ENCODE measurements at places on chromosomes 6 and 20. TPM values are rescaled to one million over a fixed set of nuclear protein-coding genes. Genes with fewer than 3 reads are reported as not detected.
A peak's percentile ranks its signal among the peaks of the same experiment; 100 is the strongest.

GRCh38 chr20:23461180-23461579 lies 8.5 kb upstream of the CST11 start:
- H3K36me3 ChIP-seq, result no peaks in the 10 kb centered on the region
- no peak overlapping the region for H3K27ac ChIP-seq
- no peak for DNase-seq

- H3K27me3 ChIP-seq, result no peaks in the 10 kb centered on the region
- H3K4me3 ChIP-seq, result no peak overlapping the region
- H3K4me1 ChIP-seq, result no peaks in the 10 kb centered on the region
- H3K36me3 ChIP-seq, result no peaks in the 10 kb centered on the region
- H3K27ac ChIP-seq, result no peak overlapping the region
Observed at GRCh38 chr6:37160922-37161778, 8.8 kb upstream of the PIM1 start.

The TREM1 gene
- total RNA-seq, result 110 TPM

DNA sequence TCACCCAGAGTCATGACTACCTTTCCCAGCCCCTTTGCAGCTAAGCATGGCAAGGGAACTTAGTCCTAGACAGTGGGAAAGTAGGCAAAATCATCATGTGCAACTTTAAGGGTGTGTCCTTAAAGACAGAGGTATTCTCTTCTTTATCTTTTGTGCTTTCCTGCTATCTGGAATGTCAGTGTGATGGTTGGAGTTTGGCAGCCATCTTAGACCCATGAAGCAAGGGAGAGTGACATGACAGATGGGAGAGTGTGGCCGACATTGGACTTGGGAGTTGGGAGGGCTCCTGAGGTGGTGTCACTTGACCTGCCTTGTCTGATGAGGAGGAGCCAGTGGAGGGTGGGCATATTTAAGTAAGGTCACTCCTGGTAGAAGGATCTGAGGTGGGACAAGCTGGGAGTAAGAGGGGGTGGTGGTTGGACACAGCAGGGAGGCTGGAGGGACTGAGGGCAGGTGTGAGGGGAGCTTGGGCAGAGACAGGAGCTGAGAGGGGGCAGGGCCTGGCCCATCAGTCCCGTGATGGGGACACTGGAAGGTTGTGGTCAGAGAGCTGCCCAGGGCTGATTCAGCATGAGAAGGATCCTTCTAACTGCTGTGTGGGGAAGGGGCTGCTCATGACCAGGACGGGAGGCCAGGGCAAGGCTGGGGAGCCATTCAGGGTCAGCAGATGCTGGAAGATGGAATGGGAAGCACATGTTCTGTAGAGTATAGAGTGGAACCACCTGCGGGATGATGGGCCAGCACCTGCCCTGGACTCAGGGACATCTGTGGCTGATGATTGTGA lies 29.5 kb upstream of the SULF2 start:
- no peak overlapping the region for H3K27ac ChIP-seq
- peaks cover 20% of the 10 kb centered on the region for H3K27me3 ChIP-seq
- H3K4me3 ChIP-seq, result no peak overlapping the region
- H3K4me1 ChIP-seq, result peaks cover 7% of the 10 kb centered on the region

DNA sequence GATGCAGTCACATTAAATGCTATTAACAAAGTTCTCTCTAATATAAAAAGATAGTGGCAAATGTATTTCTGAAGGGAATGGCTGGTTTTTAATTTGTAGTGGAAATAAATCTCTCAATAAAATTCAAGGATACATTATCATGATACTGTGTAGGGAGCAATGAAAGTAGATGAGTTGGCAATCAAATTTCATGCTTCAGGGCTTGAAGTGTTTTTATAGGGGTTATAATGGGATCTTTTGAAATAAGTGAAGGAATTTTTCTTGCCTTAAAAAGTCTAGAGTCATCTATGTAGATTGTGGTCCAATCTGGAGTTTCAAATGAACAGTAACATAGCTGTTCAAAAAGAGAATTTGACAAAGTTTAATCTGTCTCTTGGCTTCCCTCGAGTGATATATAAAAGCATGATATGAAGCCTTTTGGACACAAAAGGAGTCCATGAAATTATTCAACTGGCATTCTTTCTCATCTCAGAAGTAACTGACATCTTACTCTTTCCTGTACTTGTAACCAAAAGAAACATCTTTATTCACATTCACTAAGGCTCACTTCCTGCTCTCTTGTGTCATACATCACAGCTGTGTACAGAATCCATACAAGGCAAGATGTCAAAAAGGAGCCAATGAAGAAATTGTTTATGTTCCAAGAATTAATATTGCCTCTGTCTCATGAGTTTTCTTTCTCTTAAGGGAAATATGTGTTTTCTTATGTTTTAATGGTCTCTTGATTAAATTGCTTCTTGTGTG lies 591.0 kb upstream of the GJE1 start:
- H3K27ac ChIP-seq, result no peak overlapping the region
- no peaks in the 10 kb centered on the region for H3K27me3 ChIP-seq
- no peak for DNase-seq
- no peaks in the 10 kb centered on the region for H3K4me1 ChIP-seq

DNA sequence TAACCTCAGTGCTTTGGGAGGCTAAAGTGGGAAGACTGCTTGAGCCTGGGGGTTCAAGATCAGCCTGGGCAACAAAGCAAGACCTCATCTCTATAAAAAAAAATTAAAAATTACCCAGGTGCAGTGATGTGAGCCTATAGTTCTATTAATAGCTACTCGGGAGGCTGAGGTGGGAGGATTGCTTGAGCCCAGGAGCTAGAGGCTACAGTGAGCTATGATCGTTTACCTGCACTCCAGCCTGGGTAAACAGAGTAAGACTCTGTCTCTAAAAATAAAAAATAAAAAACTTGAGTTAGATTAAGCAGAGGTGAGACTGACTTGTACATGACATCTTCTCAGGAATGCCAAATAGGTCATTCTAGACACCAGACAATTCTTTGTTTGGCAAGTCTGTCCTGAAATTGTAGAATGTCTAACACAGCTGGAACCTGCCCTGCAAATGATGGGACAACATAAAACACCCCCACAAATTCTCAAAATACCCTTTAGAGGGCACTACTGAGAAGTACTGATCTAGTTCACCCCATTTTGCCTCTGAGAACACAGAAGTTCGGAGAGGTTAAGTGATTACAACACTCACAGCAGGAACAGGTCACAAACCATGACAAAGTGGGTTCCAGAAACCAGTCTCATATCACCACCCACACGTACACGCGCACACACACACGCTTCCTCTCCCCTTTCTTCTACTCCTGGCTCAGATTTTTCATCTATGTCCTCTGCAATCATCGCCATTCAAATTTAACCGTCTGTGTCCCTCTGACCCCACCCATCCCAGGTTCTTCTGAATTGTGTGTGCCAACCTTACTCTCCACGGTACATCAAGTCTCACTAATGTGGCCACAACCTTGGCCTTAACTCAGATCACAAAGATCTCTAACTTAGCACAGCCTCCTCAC lies 38.3 kb downstream of the ARHGAP18 start:
- peak overlapping the region; percentile 42 for H3K27ac ChIP-seq
- no peak for DNase-seq
- no peaks in the 10 kb centered on the region for H3K36me3 ChIP-seq
- no peak overlapping the region for H3K4me3 ChIP-seq
- H3K27me3 ChIP-seq, result no peaks in the 10 kb centered on the region
- H3K4me1 ChIP-seq, result peaks cover 3% of the 10 kb centered on the region

DNA sequence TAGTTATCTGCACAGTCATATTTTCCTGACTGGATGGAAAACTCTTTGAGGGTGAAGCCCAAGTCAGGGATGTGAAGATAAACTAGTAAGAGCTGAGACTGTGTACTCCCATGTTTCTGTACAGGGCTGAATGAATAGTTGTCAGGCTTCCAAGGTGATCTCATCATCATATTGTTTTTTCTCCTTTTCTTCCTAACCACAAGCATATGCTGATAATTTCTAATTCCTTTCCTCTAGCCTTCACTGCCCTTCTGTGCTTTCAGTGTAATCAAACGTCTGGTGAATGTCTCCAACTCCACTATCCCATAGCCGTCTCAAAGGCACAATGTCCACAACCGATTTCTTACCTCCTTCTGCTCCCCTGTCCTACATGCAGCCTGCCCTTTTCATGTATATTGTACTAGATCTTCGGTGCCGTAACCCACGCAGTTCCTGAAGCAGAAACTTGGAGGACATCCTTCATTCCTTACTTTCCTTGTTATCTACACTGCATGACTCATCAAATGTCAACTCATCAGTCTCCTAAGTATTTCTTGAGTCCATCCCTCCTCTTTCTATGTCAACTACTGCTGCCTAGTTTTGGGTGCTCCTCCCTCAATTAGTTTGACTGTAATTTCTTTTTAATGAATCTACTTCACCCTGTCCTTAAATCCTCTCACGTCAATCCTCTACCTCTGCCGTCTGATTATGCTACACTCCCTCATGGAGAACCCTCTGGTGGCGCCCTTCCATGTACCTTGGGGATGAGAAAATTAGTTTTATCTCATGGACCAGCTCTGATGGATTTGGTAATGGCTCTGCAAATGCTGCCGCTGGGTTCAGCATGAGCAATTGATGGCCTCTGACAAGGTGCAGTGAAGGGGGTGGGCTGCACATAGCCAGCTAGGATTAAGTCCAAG lies 21.9 kb downstream of the NCOA7 start:
- H3K27ac ChIP-seq, result no peak overlapping the region
- peaks cover 10% of the 10 kb centered on the region for H3K4me1 ChIP-seq
- no peaks in the 10 kb centered on the region for H3K36me3 ChIP-seq
- no peak for DNase-seq

DNA sequence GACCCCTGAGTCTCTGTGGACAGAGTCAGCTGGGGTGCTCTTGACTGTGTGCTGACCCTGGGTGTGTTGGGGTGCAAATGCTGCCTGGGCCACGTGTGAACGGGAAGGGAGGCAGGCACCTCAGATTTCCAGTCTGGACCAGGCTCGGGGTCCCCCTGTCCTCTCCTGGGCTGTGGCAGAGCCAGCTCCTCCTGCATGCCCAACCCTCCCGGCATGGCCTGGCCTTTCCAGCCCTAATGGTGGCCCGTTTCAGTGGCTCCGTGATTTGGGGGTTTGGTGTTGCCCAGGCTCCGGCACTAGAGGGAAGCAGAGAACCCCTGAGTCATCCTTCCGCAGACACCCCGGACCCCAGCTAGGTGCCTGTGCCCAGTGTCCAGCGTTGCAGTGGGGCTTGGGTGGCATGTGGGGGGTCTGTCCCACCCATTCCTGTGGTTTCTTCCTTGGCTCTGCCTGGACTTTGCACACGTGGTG lies 9.1 kb downstream of the RBM38 start:
- no peak for DNase-seq
- H3K36me3 ChIP-seq, result peaks cover 21% of the 10 kb centered on the region
- peaks cover 4% of the 10 kb centered on the region for H3K4me1 ChIP-seq
- H3K4me3 ChIP-seq, result no peak overlapping the region
- H3K27me3 ChIP-seq, result no peaks in the 10 kb centered on the region

The ARFRP1 gene
- 29.8 TPM for total RNA-seq

The IMPG1 gene
- total RNA-seq, result not detected

- H3K4me1 ChIP-seq, result no peaks in the 10 kb centered on the region
- no peak overlapping the region for H3K27ac ChIP-seq
- H3K27me3 ChIP-seq, result no peaks in the 10 kb centered on the region
- no peak overlapping the region for H3K4me3 ChIP-seq
- no peak for DNase-seq
- no peaks in the 10 kb centered on the region for H3K36me3 ChIP-seq
Observed at GRCh38 chr6:166419286-166419685, 36.5 kb upstream of the MPC1 start.

DNA sequence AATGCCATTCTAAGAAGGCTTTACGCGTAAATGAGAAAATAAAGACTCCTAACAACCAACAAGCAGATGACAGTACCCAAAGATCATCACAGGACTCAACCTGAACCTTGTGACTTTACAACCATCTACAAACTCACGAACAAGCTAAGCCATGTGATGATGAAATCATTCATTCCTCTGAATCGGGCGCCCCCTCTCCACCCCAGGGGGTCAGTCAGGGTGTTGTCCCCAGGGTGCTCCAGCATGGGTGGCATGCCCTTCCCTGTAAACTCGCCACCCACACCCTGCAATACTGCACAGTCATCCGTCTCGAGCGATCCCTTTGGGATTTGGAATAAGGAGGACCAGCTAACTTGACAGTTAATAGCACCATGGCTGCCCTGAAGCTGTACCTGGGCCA lies 12.6 kb downstream of the SERPINB6 start:
- no peak overlapping the region for H3K4me3 ChIP-seq
- peak overlapping the region; percentile 91 for H3K27ac ChIP-seq
- H3K36me3 ChIP-seq, result peaks cover 3% of the 10 kb centered on the region

The AVP gene
- not detected for total RNA-seq

DNA sequence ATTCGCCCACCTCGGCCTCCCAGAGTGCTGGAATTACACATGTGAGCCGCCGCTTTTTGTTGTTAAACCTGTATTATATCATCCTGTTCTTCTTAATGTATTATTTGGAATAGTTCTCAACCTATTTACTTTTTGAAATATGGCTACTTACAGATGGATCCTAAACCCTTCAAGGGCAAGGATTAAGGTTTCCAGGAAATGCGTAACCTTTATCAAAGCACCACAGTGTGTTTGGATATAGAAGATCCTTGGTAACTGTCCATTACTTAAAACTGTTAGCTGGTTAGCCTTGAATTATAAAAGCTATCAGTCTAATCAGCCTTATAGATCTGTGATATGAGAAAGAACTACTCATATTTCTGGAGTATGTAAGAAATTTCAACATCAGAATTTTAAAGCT lies 12.3 kb upstream of the RPN2 start:
- H3K27me3 ChIP-seq, result no peaks in the 10 kb centered on the region
- DNase-seq, result no peak
- H3K4me3 ChIP-seq, result no peak overlapping the region
- no peak overlapping the region for H3K27ac ChIP-seq

DNA sequence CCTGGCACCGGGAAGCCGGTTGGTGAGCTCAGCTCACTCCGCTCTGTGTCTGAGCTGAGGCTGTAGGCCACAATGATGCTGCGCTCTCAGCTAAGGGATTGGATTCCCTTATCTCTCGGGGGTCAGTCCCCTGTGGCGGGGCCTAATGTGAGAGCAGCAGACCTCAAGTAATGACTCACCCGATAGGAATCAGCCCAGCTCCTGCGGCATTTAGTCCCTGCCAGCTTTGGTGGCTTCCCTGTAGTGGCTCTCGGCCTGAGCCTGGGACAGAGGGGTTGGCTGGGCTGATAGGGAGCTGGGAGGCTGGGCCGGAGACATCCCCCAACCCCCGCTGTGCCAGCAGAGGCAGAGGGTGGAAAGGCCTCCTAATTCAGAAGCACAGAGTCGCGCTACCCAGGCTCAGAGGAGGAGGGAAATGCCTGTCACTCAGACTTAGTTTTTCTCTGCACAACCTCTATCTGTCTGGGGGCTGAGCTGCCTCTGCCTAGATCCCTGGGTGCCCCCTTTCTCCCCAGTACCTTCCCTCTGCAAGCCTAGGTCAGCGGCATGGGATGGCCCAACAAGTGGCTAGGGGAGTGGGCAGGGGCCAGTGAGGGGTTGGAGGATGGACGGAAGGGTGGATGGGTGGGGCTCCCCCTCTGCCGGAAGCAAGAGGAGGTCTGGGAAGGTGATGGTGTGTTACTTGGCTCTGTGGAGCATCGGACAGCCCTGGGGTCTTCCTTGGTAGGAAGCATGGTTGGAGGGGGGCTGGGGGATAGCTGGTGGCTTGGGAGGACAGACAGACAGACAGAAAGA lies 92.2 kb downstream of the CDH22 start:
- DNase-seq, result no peak
- H3K27ac ChIP-seq, result no peak overlapping the region
- H3K4me3 ChIP-seq, result no peak overlapping the region

Measured in lung (tissue), 17 donors.